NCI-H187 (cell line): ENCODE measurements at places on chromosomes 6 and 20.
A peak's percentile ranks its signal among the peaks of the same experiment; 100 is the strongest.

- DNase-seq: no peak
Measured at GRCh38 chr6:129130959-129131681, 248.2 kb downstream of the LAMA2 start.

DNA sequence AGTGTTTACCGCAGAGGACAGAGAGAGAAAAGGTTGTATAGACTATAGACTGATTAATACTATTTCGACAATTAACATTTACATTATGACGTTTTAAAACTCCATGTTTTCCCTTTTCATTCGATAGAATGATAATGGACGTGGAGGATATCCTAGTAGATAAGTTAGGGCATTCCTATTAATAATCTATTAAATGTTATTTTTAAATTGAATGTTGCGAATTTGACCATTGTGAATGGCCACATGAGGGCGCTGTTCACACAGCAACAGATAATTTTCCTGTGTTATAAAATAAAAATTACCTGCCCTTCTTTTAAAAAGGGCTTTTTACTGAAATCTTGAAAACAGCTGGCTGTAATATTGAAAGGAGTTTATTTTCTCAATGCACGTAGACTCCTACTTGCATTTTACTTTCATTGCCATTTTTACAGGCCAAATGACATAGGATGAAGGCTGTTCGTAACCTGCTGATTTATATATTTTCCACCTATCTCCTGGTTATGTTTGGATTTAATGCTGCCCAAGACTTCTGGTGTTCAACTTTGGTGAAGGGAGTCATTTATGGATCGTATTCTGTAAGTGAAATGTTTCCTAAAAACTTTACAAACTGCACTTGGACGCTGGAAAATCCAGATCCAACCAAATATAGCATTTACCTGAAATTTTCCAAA, 3.3 kb downstream of the ADGRB3 start:
- no peak for DNase-seq

DNA sequence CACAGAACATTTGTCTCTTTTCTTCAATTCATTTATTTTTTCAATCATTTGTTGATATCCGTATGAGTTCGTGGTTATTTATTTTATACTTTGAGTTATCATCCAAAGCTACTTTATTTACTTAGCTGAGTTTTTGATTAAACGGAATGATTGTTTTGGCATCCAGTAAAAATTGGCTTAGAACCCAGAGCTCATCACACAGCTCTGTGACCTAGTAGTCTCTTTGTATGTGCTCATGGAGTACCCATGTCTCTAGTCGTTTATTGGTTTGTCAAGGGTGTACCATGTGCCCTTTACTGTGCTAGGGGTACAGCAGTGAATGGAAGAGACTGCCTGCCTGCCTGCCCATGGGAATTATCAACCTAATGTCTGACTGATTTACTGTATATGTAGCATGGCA, 142.2 kb downstream of the MYLK4 start:
- no peak for DNase-seq

GRCh38 chr6:117418320-117418719, 7.4 kb downstream of the ROS1 start:
- no peak for DNase-seq

DNA sequence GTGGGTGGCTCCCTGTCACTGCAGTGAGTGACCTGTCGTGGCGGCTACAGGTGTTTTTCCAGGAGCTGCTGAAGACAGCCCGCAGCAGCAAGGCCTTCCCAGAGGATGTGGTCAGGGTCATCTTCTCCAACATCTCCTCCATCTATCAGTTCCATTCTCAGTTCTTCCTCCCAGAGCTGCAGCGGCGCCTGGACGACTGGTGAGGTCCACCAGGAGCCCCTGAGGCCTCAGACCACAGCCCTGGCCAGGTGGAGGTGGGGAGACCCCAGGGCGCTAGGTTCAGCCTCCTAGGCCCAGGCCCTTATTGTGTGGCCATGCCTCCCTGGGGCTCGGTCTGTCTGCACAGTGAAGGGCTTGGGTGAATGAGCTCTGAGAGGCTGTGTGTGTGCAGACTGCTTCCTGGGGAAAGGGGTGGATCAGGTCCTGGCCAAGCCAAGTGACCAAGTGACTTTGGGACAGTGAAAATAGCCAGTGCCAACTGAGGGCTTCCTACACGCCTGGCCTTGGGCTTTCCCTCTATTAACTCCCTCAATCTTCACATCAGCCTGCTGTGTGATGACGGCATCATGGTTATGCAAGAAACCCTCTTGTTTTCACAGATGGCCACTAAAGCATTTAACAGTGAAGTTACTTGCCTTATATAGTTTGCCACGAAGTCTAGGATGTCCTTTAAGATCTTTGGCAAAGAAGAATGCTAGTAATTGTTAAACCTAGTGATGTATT, 6.4 kb downstream of the FGD2 start:
- no peak for DNase-seq

DNA sequence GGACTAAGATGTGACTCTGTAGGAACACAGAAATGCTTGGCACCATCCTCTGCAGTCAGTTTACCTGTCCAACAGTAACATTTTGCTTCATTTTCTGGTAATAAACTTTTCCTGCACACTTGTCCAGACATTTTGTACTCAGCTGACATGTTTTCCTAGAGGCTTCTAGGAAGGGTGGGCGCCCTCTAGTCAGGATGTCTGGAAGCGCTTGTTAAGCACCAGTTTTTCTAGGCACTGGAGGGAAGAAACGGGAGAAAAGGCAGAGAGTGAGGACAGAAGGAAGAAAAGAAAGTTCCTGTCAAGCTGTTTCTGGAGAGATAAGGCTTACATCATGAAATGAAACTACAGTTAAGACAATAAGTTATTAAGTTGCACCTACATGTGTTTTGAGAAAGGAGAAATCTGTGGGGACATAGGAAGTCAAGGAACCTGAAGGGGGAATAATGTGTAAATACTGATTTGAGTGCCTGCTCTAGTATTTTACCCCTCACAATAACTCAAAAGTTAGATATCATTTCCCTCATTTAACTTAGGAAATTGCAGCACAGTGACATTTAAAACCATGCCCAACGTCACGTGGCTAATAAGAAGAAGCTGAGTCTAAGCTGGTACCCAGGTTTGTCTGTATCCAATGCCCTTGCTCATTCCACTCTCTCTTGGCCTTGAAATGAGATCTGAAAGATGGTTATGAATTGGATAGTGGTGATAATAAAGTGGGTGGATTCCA, 42.7 kb upstream of the TNFRSF21 start:
- DNase-seq: no peak

- DNase-seq: no peak
Measured at GRCh38 chr6:6319952-6320811, at the start of gene F13A1. F13A1 (minus strand) TSS chr6:6320662; CDS start chr6:6318664, 1,998 bp downstream.

DNA sequence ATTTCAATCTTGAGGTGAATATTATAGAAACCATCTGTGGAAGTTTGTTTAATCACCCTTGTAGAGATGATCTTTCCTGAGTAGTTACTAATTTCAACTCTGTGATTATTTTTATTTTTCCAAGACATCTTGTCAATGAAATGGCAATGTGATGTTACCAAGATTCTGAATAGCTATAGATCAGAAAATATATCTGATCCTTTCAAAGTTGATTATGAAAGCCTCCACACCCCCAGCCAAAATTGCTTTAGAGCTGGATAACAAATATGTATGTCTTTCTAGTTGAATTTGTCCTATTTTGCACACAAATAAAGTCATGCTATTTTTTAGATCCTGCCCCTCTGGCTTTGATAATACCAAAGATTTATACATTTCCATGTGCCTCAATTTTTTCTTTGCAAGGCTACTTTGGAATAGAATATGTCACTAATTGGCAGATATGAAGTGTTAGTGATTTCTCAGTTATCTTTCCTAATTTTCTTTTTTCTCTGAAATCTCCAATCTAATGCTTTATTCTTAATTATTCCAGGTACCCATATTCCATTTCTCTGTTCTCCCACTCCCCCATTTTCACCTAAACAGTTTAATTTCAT, 5.0 kb downstream of the SIM1 start:
- no peak for DNase-seq

DNA sequence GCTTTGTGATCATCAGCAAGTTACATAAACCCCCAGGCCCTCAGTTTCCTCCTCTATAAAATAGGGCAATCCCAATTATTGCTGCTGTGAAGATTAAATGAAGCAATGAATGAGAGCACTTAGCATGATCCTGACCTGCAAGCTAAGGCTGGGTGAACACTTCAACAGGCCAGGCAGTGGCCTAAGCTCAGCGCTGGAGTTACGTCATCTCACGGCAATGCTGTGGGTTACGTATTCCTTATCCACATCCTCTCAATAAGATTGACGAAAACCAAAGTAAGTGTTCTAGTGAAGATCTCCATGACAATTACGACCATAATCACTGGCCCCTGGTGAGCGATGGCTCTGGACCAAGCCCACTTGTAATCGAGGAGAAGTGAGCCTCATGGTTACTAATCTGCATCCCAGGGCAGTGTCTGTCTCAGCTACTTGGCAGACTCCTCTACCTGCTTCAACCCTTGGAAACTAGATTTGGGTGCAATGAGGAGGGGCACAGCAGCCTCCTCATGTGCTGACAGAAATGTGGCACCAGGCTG, 274.1 kb upstream of the ARID1B start:
- no peak for DNase-seq

DNA sequence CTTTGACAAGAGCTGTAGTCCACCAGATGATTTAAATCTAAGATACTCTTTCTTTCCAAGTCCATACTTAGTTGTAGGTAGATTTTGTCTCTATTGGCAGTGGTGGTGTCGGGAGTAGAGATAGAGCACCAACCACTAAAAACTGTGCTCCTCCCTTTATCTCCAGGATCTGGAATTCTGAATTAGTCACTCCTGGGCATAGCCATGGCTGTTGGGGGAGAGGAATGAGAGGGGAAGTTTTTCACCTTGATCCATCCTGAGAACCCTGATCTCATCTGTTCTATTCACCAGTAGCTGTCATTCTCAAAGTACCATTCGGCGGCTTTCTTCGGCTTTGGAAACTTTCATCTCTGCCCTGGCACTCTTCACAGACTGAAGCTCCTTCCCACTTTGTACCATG, 35.6 kb upstream of the NKX2-4 start:
- DNase-seq: no peak

- peak; percentile 81 for DNase-seq
Measured at GRCh38 chr6:37308069-37308815, 45.5 kb upstream of the RNF8 start.

- no peak for DNase-seq
Measured at GRCh38 chr20:45407067-45407745, 883 bp upstream of the DBNDD2 start.

DNA sequence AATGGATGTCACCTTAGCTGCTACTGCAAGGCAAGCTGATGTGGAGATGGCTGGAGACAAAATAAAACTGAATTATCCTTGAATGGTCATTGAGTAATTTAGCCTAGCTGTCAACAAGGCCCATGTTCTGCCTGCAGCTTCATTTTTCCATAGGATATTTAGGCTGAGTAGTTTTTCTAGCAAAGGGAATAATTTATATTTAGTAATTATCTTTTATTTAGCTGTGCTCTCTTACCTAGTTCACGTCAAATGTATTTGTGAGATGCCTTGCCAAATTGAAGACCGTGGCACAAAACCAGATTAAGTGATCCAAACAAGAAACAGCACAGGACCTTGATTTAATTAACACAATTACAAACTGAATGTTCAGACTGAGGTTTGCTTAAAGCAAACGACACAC, 77.4 kb upstream of the CEP162 start:
- DNase-seq: no peak

DNA sequence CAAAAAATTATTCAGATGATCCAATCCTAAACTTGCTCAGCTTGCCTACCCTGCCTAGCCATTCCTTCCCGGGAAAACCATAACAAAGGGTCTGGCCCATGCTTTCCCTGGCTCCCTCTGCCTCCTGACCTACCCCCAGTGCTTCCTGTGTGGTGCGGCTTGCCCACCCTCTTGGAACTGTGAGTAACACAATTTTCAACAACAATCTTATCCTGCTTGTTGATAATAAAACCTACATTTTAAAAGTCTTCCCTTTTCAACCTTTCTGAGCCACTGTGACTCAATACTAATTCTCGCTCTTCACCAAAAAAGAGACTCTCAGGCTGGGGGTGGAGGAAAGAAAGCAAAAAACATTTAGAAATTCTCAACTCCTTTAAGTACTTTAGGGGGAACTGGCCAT, 18.0 kb downstream of the EXOC2 start:
- no peak for DNase-seq

- DNase-seq: no peak
Measured at GRCh38 chr6:100300221-100300736, 164.4 kb downstream of the SIM1 start.

DNA sequence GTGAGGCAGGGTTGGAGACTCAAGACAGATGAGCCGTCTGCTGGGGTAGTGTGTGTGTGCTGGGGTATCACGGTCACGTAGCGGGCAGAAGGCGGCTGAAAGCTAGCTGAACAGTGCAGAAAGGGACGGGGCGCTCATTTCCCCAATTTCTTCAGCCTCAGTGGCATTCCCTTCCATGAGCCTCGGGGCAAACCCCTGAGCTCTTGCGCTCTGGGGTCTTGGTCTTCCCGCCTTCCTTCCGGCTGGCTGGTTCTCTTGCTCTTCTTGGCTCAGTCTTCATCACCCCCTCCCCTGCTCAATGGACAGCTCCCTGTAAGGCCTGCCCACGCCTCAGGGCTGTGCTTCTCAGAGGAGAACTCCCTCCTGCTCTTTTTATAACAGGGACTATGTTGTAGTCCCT, 15.5 kb upstream of the TMEM181 start:
- no peak for DNase-seq

DNA sequence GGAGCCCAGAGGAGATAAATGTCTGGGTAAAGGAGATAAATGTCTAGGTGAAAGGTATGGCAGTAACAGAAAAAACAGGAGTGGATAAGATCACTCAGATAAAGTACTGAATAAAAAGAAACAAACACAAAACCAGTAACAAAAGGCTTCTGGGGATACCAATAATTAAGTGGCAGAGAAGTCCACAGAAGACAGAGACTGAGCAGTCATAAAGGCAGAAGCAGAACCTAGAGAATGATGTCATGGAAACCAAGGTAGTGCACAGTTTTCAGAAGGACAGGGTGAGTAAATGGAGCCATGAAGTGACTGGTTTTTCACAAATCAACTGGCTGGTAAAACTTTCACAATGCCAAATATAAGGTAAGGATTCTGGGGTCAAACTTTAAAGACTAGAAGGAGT, 80.9 kb upstream of the PLN start:
- no peak for DNase-seq

- no peak for DNase-seq
Measured at GRCh38 chr6:44452725-44453124, 65.2 kb downstream of the CDC5L start.

- DNase-seq: no peak
Measured at GRCh38 chr6:53556986-53557715, 12.2 kb upstream of the GCLC start.

DNA sequence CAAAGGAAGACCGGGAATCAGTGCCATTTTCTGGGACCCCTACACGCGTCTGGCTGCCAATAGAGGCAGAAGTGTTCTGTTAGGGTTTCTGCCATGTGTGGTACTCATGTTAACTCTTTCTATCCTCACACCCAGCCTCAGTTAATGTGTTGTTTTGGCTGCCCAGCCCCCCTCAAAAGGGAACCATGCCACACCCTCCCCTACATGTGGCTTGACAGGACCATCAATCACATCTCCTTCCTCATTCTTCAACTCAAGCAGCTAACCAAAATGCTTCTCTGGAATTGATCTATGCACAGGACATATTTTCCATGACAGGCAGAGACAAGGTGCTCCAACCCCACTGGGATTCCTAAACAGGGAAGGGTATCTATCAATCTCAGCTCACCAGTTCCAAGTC, 22.0 kb downstream of the AHCY start:
- DNase-seq: no peak
